ENCODE measurements at places on chromosomes 4 and X.

GRCh38 chr4:39548425-39549067, 21.3 kb upstream of the UGDH start:
- DNase-seq: no peak

DNA sequence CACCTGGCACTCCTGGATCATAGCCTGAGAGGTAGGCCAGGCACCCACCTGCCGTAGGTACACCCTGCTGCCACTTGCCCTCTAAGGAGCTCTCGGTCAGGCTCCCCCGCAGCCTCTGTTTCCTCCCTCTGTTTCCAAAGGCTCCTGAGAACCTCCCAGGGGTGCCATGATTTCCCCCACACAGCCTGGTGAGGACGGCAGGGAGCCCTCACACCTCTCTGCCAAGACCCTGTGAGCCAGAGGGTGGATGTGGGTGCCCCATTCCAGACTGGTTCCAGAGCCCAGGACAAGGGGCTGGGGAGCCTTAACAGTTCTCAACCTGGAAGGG, 1.6 kb upstream of the ABLIM2 start:
- DNase-seq: no peak

DNA sequence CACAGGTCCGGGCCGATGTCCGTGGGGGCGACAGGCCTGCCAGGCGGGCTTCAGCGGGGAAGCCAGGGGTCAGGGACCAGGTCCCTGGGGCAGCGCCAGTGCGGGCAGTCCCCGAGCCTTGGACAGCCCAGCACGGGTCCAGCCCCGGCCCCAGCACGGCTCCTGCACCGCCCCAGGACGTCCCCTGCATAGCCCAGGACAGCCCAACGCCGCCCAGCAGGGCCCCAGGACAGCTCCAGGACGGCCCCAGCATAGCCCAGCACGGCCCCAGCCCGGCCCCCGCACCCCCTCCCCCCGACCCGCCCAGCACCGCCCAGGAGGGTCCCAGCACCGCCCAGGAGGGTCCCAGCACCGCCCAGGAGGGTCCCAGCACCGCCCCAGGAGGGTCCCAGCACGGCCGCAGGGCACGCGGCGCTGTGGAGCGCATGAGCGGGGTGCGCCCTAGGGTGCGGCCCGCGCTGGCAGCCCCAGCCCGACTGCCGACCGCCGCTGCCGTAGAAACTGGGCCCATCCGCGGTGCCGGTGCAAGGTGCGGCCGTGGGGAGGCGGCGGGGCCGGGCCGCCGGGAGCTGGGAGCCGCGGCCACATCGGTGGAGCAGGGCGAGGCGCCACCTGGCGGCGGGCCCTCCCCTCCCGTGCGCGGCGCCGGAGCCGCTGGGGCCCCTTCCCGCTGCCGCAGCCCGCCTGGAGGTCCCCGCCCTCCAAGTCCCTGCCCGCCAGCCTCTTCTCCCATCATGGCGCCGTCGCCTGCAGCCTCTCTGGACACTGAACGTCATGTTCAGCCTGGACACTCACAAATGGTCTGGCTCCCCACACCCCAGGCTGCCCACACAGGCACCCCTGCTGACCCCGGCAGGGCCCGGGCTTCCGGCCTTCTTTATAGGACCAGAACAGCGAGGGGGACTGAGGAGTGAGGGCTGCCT, 106.8 kb upstream of the NKX1-1 start:
- no peak for DNase-seq

DNA sequence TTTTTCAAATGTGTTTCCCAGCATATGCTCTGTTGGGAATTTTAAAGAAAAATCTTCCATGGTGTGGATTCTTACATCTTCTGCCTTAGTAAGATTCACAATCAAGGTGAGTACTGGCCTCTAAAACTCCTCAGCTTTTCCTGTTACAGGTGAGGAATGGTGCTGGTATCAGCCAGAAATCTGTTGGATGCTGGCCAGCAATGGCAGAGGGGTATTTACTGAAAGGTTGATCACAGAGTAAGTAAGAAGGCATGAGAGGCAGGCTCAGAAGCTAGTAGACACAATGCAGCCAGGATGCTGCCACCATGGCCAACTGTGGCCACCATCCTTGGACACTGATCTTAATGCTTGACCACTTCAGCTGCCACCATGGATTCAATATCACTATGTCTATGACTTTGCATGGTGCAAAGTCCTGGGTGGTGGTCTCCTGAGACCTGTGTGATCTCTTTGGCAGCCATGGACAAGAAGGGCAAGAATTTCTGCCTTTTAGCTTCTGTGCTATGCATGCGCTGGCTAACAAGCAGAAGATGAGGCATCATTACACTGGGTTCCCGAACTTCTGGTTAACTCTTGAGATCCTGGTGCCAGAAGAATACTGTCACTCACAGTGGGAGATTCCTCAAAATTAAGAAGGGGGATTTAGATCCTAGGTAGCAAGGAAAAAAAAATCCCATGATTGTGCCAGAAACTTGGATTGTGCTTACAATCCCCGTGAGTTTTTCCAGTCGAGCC, 60.2 kb downstream of the CHRNA9 start:
- no peak for DNase-seq

DNA sequence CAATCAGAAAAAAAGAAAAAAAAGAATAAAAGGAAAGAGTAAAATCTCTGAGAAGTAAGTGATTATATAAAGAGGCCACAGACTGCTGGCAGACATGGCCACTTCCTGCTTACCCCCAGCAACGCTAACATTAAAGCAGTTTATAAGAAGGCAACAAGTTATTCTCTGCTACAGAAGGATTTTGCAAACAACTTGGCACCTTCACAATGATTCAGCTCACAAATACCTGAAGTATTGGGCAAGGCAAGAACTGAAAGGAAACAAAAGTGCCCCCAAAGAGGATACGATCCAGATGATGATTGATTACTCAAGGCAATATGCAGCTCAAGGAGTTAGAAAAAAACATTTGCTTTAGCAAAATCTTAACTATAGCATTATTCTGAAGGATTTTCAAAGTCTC, 718.8 kb downstream of the KLHL13 start:
- DNase-seq: no peak

GRCh38 chr4:34181311-34181841, 2062.9 kb downstream of the ARAP2 start:
- no peak for DNase-seq

- no peak for DNase-seq
Measured at GRCh38 chrX:148416931-148417330, 83.5 kb upstream of the AFF2 start.

- DNase-seq: no peak
Measured at GRCh38 chrX:44874420-44875184, 1.6 kb downstream of the KDM6A start.

GRCh38 chr4:45477311-45477733, 646.5 kb downstream of the GABRG1 start:
- DNase-seq: no peak

GRCh38 chrX:37958525-37959211, 47.7 kb upstream of the SYTL5 start:
- DNase-seq: no peak

DNA sequence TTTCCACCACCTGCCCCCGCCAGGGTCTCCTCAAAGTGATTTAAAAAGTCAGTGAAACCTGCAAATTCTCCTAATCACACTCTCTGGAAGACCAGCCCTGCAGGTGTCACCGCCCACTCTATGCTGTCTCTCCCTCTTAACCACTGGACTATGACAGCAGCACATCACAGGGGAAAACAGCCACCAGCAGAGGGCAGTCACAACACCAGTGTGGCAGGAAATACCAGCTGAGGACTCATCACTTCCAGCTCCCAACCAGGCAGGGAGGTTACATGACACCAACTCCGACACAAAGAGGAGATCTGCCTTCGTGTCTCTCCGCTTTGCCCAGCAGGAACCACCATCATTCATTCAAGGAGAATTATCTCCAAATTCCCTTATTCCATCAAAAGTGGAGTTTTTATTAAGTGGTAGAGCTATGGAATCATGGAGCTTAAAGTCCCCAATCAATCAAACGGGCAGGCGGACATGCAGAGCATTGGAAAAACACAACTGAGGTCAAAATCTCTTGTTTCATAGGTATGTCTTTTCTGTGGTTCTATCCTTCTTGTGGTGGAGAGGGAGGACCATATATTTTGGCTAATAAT, 91.3 kb downstream of the NSUN7 start:
- no peak for DNase-seq

DNA sequence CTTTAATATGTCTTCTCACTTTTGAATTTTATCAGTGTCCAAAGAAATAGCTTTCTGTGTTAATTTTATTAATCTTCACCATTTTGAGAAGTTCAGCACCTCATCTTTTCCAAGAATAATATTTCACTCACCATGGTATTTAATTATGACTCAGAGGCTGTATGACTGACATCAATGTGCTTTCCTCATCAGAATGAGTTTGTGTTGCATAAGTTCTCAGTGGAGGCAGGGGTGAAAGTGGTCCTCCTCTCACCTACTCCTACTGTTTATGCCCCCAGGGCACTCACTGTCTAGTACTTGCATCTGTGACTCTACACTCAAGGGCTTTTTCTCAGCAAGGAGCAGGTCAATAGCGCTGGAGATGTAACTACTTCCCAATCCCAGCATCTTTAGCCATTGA, 905.3 kb upstream of the INTU start:
- DNase-seq: no peak

DNA sequence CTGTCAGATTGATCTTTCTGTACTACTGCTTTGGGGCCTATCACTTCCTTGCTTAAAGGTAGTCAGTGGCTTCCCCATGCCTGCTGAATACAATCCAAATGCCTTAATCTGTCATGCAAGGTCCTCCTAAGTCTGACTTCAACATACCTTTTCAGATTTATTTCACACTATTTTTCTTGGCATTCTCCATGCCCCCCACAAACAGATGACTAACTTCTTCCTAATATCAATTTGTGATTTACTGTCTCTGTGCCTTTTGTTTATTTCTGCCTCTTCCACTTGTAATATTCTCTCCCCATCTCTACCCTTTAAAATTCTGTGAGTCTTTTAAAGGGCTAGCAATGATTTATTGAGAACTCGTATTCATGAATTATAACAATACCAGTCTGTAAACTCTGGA, 41.8 kb downstream of the OCRL start:
- DNase-seq: no peak

- no peak for DNase-seq
Measured at GRCh38 chrX:4547213-4547836, 833.9 kb upstream of the PRKX start.

- DNase-seq: no peak
Measured at GRCh38 chr4:21949073-21949457, 493 bp upstream of the KCNIP4 start.

DNA sequence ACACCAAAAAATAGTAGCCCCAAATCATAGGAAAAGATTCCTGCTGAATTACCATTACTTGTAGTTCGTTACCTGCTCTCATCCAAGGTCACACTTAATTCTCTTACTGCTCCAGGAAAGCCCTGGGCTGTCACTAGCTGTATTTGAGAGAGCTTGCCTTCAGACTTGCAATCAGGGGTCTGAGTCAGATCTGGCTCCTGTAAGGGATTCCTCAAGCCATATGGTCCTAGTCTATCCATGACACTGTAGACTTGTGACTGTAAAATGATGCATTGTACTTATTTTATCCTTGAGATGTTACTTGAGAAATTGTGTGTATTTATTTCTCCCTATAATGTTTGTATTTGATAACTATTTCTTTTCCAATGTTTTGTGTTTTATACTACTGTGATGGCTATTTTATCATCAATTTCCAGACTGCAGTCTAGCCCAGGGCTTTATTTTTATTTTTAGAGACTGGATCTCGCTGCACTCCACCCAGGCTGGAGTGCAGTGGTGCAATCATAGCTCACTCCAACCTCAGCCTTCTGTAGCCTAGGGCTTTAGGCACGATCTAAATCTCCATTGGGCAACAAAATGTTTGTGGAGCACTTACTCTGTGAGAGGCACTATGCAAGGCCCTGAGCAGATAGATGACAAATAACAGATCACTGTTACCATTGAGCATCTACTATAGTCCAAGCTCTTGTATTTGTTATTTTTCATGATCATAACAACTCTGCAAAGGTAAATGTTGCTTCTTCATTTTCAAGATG, 24.2 kb downstream of the ERVMER34-1 start:
- DNase-seq: no peak

- no peak for DNase-seq
Measured at GRCh38 chrX:21926116-21926515, 14.4 kb upstream of the SMS start.

- DNase-seq: no peak
Measured at GRCh38 chr4:105543881-105544280, 8.5 kb upstream of the ARHGEF38 start.

GRCh38 chr4:6471307-6472007, 957 bp downstream of the PPP2R2C start:
- no peak for DNase-seq

DNA sequence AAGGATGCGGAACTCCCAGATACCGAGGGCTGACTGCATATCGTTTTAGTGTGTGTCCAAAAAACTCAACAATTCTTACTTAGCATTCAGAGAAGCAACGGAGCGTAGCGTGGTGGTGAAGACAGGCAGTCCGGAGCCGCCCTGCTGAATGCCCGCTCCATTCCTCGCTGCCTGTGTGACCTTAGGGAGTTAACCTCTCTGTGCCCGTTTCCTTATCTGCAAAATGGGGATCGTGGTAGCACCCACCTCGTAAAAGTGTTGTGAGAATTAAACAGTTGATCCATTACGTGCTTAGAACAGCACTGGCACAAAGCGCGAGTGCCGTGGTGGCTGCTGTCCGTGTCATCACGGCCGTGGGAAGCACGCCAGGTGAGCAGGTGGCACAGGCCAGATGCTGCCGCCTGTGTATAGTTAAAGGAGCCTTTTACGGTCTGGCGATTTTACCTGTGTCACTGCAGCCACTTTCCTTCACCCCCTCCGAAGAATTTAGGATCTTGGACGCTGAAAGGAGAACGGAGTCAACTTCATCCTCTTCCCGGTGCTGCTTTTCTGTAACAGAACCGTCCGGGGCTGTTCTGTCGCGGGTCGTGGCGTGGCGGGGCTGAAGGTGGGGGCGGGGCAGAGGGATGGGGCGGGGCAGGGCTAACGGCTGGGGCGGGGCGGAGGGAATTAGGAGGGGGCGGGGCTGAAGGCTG, 885 bp downstream of the CCDC110 start:
- no peak for DNase-seq

GRCh38 chr4:66197451-66197850, 527.2 kb upstream of the EPHA5 start:
- no peak for DNase-seq

DNA sequence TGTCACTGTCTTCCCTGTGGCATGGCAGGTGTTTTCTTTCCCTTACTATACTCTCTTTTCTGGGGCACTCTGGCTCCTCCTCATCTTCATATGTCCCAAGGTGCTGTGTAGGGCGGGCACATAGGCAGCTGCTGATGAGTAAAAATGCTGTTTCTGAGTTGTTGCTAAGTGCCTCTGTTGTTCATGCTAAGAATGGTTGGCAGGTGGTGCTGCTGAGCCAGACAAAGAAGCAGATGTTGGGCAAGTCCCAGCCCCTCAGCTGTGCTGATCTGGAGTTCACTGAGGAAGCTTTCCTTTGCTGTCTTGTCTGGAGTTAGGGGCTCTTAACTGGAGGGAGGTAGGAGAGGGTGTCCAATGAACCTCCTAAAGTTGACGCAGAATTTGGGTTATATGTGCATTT, 40.6 kb downstream of the HADH start:
- DNase-seq: no peak

DNA sequence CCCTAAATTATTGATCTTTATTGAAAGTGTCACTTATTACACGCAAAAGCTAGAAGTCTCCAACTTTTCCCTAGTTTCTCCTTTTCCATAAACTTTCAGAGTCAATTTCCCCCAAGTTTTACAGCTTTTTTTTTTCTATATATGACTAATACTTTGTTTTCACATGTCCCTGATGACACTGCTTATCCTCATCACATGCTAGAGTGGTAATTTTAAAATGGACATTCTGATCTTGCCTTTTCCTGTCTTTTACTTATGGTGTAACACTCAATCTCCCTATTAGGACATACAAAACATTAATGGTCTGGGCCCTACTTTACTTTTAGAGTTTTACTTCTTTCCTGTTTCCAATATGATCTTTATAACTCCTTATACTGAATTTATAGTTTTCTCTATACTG, 112.6 kb downstream of the ANK2 start:
- DNase-seq: no peak
